SJSA1 (cell line): ENCODE measurements at places on chromosomes 2 and 18. TPM values are rescaled to one million over a fixed set of nuclear protein-coding genes. Genes with fewer than 3 reads are reported as not detected.

DNA sequence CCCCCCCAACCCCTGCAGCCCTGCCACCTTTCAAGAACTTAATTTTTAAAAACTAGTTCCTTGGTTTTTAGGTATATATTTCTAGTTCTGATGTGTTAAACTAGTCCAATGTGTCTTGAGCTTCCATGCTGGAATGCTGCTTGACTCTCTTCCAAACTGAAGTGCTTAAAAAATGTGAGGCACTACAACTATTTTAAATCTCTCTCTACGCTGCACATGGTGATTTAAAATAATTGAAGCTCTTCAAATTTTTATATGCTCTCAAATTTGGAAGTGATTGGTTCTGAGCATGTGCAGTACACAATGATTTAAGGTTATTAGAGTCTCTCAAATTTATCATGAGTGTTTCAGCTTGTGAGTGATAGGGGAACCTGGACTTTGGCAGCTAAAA is 192.6 kb upstream of the ZEB2 start:
- no peak for DNase-seq

DNA sequence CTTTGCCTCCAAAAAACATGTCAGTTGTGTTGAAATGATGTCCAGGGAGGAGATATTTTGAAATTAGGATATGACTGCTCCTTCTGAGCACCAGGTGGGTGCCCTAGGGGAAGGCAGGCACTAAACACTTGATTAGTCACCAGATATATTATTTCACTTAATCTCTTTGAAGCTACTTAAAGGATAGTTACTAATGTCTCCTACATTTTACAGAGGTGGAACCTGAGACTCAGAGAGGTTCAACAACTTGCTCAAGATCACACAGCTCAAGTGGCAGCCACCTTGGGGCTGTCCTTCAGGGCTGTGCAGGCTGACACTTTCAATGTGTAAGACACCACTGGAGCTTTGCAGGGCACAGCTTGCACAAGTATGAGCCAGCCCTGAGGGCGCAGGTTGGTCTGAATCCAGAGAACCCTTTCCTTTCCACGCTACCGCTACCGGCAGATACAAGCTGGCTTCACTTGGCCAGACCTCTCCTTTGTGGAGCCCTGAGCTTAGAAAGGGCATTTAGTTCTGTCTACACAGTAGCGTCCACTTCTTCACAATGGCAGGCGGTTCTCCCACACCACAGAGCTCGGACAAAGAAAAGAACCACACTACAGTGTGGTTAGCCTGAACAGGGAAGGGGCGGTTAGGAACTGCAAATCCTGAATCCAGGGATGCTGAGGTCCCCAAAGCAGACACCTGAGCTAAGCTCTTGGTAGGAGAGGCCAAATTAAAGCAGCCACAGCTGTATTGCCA is 16.4 kb downstream of the ALPK2 start:
- no peak for DNase-seq

GRCh38 chr2:138440759-138441158 is 60.8 kb upstream of the SPOPL start:
- DNase-seq: no peak

DNA sequence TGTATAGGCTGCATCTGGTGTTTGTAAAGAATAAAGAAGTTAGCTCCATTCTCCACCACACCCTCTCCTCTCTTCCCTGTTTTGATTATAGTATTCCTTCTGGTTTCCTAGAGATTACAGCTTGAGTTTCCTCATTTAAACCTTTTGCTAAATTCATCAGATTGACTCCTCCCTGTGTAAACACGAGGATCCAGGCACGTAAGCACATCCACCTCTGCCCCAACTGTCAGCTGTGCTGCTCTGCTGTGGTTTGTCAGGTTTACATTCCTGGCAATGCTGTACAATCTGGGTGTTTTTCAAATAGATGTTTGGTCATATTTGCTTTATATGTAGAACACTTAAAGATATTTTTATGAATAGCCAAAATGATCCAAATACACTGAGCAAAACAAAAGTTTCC is 302.8 kb downstream of the PTGR3 start:
- DNase-seq: no peak

DNA sequence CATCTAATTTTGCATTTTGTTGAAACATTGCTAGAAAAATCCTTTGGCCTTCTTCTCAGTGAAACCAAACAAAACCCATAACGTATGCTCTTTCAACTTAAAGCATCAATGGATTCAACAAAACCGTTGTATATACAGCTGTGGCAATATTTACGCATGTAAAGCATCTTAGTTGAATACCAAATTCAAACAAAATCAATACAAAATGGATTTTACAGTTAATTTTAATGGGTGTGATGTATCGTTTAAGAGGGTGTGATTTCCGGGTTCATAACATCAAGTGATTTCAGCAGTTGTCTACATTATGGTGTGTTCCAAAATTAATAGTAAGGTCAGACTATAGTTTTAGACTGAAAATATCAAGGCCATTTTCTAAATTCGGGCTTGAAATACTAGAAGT is 198.2 kb downstream of the TGIF1 start:
- DNase-seq: no peak

GRCh38 chr18:55158570-55158969 is 199.3 kb upstream of the CCDC68 start:
- no peak for DNase-seq

GRCh38 chr2:30223413-30223874 is 7.9 kb upstream of the LBH start:
- no peak for DNase-seq

DNA sequence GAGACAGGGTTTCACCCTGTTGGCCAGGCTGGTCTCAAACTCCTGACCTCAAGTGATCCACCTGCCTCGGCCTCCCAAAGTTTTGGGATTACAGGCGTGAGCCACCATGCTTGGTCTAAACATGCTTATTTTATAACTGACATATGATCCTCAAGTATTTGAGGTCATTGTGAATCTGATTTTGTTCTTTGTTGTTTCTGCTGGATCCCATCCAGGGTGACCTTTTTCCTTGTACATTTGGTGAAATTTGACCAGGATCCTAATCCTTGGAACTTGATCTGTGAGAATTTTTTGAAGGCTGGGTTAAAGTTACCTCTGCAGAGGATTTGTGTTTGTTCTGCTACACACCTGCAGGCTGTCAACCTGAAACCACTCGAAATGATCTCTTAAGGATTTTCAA is 49.2 kb downstream of the NPAS2 start:
- DNase-seq: no peak

DNA sequence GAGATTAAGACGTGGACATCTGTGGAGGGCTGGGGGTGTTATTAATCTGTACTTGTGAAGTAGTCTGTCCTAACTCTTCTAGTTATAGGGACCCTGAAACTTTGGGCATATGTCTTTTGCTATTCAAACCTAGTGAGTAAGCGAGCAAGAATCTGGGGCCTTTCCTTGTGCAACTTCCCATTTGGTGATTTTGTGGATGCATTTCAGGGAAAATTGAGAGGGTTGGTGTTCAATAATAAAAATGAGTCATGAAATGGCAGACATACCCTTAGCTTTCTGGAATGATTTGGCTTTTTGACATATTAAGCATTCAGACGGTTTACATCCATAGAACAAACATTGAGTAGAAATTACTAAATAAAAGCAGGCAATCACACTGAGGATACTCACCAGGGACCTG is 17.0 kb downstream of the COL4A4 start:
- DNase-seq: no peak

DNA sequence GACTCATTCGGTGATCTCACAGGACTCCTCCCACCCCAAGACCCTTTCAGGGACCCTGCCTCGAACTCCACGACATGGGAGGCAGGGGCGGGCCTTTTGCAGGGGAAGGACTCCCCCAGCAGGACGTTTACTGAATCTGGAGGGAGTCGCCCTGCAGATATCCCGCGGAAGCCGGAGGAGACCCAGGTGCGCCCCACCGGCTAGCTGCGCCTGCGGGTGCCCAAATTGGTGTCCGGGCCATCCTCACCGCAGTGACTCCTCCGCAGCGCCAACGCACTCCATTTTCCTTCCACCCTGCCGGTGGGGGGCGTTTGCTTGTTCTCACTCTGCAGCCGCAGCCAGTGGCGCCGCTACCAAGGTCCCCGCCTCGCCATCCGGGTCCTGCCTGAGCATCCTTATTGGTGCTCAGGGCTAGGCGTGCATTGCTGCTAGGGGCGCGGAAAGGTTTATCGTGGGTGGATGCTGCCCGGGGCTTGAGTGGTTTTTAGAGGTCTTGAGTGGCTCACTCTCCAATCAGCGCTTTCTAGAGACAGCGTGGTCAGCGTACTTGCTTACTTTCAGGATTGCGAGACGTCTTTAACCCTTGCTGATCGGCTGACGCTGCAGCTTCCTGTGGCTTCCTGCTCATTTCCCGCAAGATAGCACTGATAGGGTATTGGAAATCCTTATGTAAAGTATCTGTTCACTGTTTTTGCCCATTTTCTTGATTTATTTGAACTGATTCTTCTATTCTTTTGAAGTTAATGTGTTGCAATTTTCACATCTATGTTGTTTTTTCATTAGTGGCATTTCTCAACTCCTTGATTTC is 81.4 kb downstream of the BIN1 start:
- DNase-seq: peak; percentile 79

DNA sequence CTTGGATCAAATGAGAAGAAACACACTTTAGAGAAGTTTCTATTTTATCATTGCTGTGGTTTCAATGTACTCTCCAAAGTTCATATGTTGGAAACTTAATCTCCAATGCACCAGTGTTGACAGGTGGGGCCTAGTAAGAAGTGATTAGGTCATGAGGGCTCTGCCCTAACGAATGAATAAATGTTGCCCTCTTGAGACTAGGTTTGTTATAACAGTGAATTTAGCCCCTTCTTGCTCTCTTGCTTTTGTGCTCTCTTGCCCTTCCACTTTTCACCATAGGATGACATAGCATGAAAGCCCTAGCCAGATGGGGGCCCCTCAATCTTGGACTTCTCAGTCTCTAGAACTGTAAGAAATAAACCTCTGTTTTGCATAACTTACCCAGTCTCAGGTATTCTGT is 664.8 kb downstream of the DCC start:
- no peak for DNase-seq

- no peak for DNase-seq
Observed at GRCh38 chr2:133497270-133497893, 70.9 kb downstream of the NCKAP5 start.

- no peak for DNase-seq
Observed at GRCh38 chr2:16254356-16254965, 314.1 kb downstream of the MYCN start.

DNA sequence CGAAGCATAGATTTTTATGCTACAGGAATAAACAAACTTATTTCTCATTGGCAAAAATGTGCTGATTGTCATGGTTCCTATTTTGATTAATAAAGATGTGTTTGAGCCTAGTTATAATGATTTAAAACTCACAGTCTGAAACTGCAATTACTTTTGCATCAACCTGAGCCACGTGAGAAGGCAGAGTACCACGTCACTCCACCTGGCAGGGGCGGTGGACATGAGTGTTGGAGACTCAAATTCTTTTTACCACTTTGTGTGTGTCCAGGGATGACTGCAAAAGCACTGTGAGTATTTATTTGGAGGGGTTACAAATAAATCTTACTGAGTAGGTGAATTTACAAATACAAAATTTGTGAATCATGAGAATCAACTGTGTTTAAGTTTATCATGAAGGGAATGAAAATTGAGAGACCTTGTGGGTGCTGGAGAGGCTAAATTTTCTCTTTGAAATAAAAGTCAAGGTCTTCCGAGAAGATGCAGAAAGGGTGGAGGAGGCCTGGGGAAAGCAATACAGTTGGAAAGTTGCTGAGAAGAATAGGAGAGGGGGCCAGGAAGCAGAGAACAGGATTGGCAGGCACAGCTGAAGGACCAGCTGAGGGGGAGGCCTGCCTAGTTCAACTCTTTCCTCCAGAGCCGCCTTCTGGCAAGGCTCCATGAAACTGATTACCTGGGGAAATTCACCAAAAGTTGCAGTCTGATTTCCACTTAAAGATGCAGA is 316.4 kb downstream of the MYCN start:
- DNase-seq: no peak

DNA sequence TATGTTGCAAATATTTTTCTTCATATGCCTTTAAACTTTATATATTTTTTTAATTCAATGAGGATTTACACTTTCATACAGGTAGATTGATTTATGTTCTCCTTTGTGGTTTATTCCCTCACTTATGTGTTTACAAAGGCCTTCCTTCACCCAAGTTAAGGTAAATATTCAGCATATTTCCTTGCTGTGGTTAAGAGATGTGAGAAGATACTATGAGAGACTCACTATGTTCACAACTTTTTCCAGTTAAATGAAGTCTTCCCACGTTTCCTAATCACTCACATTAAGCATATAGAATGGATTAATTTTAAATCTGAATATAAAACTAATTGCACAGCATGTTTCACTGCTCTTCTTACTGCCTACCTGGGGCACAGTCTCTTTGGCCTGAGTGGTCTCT is 597 bp downstream of the PECR start:
- DNase-seq: no peak

DNA sequence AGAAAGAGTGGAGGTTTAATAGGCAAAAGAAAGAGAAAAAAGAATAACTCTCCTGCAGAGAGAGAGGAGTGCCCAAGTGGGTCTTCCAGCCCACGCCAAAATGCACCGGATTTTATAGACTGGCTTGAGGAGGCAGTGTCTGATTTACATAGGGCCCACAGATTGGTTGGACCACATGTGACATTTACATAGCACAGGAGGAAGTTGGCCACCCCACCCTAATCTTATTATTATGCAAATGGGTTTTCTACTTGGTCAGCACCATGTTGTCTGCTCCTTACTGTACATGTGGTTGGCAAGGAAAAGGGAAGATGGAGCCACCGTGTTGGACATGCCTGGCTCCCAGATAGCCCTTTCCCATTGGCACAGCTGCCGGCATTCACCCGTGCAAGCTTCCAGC is 56.8 kb downstream of the SP110 start:
- no peak for DNase-seq

DNA sequence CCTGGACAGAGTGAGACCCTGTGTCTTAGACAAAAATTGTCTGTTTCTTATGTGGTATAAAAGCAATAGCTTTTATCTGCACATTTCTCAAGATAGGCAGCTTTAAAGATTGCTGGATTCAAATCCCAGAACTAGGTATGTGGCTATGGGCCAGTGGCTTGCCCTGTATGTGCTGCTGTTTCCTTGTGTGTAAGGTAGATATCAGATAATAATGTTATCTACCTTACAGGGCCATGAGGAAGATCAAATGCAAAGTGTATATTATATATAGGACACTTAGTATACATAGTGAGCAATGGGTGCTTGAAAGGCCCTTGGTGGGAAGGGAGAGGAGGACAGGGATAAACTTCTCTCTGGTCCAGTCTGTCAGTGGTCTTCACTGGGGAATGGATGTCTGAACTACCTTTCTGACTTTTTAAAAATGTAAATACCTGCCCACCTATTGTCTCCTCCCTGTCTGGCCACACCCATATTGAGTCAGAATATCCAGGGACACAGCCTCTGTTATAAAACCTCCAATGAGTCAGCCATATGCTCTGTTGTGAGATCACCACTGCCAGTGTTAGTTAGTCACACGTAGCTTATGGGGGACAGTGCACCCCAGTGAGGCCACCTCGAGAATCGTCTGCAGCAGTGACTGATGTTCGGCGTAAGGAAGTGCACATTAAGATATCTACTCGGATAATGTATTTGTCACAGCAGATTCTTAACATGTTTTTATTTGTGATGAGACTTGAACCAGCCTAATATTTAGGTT is 383.4 kb downstream of the PTPRM start:
- DNase-seq: peak; percentile 42

GRCh38 chr2:29749843-29750242 is 171.5 kb downstream of the ALK start:
- no peak for DNase-seq

- DNase-seq: no peak
Observed at GRCh38 chr2:234240917-234241316, 190.4 kb downstream of the SPP2 start.

GRCh38 chr2:212711856-212712255 is 173.3 kb upstream of the ERBB4 start:
- peak; percentile 74 for DNase-seq

TMEM247 gene
- total RNA-seq: not detected in 2 replicates

CNGA3 gene
- total RNA-seq: not detected in 2 replicates

ANKRD53 gene
- not detected in 2 replicates for total RNA-seq
